Heart right ventricle (tissue), 16 donors: ENCODE measurements at places on chromosomes 5 and 9. TPM values are rescaled to one million over a fixed set of nuclear protein-coding genes. Genes with fewer than 3 reads are reported as not detected.

DNA sequence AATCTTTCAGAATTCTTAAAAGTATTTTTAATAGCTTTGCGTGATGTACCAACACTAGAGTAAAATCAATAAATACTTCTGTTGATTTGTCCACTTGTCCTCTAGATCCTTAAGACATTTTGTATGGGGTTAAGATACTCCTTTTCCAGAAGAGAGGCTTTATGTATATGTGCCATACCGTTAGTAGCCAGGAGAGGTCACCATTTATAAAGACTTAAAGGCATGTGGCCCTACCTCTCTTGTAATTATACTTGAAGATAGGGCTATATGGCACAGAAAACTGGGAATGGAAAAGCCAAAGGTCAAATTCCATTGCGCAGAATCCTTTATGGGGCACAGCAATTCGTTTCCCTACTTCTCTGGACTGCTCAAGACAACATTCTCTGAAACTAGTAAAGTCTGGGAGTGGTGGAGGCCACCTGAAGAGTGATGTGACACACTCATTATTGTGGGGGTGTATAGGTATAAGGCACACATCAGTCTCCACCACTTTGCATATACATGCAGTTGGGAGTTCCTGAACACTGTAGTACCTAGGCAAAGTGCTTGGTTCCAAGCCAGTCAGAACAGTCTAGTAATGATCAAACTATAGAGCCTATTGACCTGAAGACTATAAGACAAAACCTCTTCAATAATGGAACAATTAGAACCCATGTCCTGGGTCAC, 140.1 kb upstream of the FBXL17 start:
- peak; percentile 30 for DNase-seq

The CER1 gene
- total RNA-seq = not detected

DNA sequence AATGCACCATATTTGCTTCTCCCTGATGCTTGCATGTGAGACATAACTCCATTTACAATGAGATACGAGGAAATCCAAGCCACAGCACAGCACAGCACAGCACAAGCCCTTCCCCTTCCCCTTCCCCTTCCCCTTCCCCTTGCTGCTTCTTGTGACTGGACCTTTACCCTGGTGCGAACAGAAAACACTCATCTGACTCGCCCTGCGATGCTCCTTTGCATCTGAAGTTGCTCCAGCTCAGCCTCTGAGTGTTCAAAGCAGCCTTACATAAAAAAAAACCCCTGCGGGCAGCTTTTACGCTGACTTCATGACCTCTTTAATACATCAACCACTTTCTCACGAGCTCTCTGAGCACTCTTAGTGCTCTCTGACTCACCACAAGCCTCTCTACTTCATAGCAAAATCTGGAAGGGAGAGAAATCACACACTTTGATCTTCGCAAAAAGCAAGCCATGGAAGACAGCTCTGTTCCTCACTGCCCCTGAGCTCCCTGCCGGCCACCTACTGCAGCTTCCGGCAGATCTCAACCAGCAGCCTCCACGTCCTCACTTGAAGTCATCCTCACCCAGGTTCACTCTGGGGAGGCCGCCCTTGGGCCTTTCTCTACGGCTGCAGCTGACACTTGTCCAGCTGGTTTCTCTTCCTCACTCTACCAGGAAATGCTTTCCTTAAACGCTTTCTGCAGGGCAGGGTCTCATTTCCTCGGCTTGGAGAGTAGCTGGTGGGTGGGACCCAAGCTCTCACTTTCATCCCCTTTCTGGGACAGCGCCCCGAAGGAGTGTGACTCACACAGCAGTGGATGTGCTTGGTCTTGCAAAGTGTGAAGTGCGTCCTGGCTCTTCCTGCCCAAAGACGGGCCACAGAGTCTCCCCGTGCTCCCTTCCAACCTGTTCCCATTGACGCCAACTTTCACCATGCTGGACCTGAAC, 5.3 kb downstream of the SLC34A1 start:
- DNase-seq = no peak

The CD180 gene
- 0.40 TPM for total RNA-seq

GRCh38 chr9:135225619-135226228, 138.3 kb downstream of the OLFM1 start:
- no peak for DNase-seq

- no peak for DNase-seq
These were observed 14.5 kb upstream of the AFAP1L1 start for GRCh38 chr5:149257131-149257530.

DNA sequence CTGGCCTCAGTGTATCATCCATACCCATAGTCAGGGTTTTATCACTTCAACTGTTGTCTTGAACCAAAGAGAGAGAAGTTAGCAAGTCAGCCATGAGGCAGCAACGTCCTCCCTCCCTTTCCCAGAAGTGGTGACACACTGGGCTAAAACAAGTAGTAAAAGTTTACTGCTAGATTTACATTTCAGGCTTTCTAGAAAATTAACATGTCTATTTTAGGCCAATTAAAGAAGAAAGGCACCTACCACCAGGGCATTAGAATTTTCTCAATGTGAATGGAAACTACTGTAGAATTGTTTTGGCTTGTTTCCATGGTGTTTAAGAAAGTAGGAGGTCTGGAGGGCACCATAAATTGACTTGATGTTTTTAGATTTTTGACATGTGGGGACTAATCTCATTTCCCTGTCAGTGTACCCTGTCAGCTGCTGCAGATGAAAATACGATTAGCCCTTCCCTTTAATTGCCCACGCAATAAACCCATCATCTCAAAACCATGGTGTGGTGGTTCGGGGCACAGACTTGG, 121.8 kb upstream of the ELL2 start:
- DNase-seq = no peak

DNA sequence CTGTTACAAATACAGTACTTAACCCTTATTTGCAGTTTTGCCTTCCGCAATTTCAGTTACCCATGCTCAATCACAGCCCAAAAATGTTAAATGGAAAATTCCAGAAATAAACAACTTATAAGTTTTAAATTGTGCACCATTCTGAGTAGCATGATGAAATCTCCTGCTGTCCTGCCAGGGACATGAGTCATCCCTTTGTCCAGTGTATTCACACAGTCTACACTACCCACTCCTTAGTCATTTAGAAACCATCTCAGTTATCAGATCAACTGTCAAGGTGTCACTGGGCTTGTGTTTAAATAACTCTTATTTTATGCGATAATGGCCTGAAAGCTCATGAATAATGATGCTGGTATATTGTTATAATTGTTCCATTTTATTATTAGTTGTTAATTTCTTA, 95.8 kb downstream of the PLCXD3 start:
- no peak for DNase-seq

- DNase-seq = no peak
These were observed 200.4 kb downstream of the CACNA1B start for GRCh38 chr9:138077898-138078540.

- DNase-seq = peak; percentile 90
These were observed 65.4 kb upstream of the ARAP3 start for GRCh38 chr5:141747152-141748141.

The SPOCK1 gene
- 41.9 TPM for total RNA-seq

The SCGB3A2 gene
- not detected for total RNA-seq

DNA sequence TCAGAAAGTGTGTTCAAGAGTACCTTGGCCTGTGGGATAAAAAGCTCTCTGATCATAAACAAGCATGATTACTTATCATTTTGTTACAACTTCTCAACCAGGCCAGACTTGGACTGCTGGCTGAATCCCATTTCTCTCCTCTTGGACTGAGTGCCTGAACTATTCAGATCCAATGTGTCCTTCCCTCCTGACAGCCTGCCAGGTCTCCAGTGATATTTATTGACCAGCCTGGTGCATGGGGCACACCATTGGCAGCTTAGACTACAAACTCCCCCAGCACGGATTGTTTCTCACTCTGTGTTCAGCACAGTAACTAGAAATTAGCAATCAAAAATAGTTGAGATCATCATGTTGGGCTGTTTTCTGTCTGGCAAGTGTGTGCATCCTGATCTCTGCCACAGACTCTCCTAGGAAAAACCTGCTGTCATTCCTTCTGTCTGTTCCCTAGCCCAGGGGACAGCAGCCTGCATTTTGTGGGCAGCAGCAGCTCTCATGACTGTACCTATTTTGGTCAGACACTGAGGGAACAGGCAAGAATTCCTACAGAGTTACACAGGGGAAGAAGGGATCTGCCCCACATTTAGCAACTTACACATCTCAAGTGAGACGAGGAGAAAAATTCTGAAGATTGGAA, 348.1 kb downstream of the ADAMTS6 start:
- no peak for DNase-seq

DNA sequence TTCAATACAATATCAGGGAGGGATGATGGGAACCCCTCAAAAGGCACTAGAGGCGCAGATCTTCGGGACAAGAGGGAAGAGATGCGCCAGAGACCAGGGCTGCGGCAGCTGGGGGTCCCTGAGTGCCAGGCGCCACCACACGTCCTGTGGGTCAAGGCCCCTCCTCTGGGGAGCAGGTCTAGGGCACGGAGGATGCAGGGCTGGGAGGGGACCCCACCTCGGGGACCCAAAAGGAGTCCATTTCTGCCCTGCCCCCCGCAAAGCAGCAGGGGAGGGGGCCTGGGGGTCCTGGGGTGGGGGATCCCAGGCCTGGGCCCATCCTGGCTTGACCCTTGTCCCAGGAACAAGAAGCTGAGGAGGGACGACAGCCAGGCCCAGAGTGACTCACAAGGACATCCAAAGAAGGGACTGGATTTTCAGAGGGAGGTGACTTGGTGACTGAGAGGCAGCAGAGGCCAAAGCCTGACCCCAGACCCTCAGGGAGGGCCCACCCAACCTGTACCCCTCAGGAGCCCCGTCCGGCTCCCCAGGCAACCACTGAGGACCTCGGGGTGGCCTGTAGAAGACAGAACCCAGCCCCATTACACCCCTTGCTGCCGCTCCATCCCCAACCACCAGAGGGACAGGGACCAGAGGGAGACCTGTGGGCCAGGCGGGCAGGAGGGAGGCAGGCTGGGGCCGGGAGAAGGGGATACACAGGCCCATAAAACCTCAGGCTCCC, 54.2 kb downstream of the LRSAM1 start:
- DNase-seq = no peak

The NRG2 gene
- total RNA-seq = 4.2 TPM

The C9orf57 gene
- not detected for total RNA-seq

The CCIN gene
- total RNA-seq = not detected

DNA sequence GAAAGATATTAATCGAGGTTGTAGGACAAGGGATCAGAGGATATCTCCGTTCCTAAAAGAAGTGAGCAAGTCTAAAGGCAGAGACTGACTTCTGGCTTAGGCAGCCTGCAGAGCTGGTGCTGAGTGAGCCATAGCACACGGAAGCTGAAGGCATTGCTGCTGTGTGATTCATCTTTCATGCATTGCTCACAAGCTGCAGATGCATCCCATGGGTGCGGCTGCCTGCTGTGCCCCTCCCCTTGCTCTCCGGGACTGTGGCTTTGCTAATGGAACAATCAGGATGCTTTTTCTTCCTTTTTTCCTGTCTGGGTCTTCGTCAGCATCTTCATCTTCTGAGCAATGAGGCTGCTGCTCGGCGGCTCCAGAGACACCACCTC, 341.4 kb downstream of the DIRAS2 start:
- peak; percentile 8 for DNase-seq

DNA sequence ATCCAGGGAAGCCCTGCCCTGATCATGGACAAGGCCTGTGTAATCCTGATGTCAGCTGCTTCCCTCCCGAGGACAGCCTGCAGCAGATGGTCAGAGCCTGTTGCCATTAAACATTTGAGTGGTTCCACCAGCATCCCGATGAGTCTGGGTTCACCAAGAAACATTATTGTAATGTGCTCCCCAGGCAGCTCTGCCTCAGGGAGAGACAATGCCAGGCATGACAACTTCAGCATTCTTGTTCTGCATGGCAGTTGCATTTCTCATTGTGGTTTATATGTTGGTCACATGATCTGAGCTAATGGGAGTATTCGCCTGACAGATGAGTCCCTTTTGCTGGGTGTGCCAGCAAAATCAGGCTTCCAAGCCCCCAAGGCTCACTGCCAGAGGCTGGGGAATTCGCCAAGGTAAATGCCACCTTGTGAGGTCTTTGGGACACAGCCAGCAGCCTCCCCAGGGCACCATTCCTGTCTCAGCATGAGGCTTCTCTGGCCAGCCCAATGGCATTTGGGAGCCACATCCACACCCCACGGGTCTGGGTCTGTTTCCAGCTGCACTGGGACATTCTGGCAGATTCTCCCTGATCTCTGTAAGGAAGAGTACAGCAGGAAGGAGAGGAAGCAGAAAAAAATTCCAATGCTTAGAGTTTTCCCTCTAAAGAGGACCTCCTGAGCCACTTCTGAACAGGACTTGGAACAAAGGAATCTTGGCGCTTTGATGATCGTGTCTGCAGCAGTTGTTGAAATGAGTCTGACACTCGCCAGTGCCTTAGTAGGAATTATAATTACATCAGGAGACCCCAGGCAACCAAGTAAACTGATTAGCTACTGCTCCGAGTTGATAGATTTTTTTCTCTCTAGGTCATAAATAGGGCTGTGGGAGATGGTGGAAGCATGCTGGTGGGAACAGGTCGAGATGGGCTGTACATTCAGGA, 18.7 kb downstream of the KCNIP1 start:
- DNase-seq = no peak

GRCh38 chr9:125652759-125653158, 54.2 kb downstream of the MAPKAP1 start:
- DNase-seq = no peak

DNA sequence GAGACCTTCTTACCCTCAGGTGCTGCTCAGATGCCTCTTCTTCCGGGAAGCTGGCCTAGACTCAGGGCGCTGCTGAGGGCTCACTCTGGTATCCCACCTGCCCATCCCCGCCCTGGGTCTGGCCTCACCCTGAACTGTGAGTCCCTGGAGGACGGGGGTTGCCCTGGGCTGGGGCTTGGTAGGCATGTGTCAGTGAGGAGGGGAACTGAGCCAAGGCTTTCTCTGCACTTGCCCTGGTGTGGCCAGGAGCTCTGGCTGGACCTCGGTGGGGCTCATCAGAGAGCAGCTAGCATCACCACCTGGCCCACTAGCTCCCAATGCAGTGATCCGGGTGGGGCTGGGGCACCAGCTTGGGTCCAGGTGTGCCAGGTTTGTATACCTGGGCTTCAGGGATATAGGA, 15.6 kb downstream of the PLEKHG4B start:
- DNase-seq = no peak

DNA sequence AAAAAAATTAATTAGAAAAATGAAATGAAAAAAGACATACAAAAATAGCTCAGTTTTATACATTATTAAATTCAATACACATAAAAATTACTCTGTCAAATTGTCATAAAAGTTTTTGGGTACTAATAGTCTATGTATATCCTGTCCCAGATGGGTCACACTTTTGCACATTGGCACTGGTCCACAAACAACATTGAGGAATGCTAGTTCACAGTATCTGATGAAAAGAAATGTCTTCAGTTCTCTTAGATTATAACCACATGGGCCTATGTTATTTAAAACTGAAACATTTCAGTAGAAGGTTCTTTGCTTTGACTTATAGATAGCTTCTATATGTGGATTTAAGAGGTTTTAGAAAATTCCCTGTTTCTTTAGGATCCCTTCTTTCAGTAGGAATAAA, 39.8 kb downstream of the LNPEP start:
- no peak for DNase-seq
